ENCODE measurements at places on chromosomes 1 and 21. TPM values are rescaled to one million over a fixed set of nuclear protein-coding genes. Genes with fewer than 3 reads are reported as not detected.

DNA sequence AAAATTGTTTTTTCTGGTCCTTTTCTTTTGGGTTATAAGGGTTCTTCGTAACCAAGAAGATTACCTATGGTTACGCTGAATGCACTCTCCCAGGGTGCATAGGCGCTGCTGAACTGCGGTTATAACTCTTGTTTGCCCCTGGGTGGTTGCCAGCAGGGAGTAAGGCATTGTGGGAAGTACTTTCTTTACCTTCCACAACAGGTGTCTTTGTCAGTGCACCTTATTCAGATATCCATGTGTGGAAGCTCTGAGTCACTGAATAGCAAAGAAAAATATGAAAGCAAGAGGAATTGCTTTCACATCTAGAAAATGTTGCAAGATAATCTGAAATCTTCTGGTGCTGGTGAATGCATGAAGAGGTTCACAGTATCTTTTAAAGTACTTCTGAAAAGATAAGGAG is 124.4 kb upstream of the CACYBP start:
- DNase-seq: no peak

- DNase-seq: no peak
Observed at GRCh38 chr1:164433141-164433817, 125.7 kb upstream of the PBX1 start.

DNA sequence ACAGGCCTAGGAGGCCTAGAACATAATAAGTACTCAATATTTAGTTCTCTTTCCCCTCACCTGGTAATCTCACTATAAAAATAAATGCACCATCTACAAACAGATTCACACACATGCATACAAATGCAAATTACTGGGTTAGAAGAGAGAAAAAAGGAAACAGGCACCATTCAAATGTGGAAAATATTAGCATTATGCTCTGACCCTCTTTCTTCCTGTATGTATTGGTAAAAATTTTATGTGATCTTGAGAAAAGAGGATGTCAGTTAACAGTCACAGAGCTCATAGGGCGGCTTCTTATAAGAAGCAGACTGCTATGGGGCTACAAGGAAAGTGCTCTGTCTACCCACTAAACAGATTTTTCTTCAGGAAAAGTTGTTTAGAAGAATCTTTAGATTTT is 565.4 kb downstream of the LMO4 start:
- DNase-seq: no peak

- DNase-seq: peak; percentile 57
Observed at GRCh38 chr1:155044812-155045657, 6.1 kb upstream of the ADAM15 start.

GRCh38 chr1:228777236-228777635 is 42.0 kb downstream of the RHOU start:
- DNase-seq: no peak

- no peak for DNase-seq
Observed at GRCh38 chr1:7691576-7691975, 79.5 kb upstream of the VAMP3 start.

The FTCD gene
- not detected for polyA plus RNA-seq

The ZNF684 gene
- 5.9 TPM for polyA plus RNA-seq

The OR2W3 gene
- not detected for polyA plus RNA-seq

Measured in CD8-positive, alpha-beta memory T cell (primary cell).